ENCODE measurements at places on chromosomes 4 and X.

DNA sequence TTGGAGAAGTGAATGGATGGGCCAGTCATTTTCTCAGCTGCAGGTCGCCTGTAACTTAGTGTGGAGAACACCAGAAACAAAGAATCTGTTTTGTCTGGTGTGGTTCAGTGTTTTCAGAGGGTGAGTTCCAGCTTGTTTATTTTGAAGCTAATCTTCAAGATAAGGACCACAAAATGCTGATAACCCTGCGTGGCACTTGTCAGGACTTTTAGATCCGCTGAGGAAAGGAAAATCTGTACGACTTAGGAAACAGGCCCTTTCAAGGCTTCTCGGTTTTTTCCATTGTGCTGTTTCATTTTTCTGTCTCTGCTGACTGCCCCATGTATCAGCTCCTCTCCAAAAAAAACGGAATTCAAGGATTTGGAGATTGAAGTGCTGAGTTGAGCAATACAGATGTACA lies 8.7 kb upstream of the ANAPC4 start:
- DNase-seq = no peak

- DNase-seq = no peak
Measured at GRCh38 chr4:173498023-173498422, 32.0 kb downstream of the HAND2 start.

- DNase-seq = no peak
Measured at GRCh38 chr4:81499840-81500239, 28.1 kb upstream of the RASGEF1B start.

- DNase-seq = no peak
Measured at GRCh38 chr4:29320947-29321620, 1399.1 kb upstream of the PCDH7 start.

- peak; percentile 62 for DNase-seq
Measured at GRCh38 chrX:71098302-71098701, 2.7 kb downstream of the FOXO4 start.

GRCh38 chr4:76753814-76754213 lies 144.1 kb downstream of the SOWAHB start:
- no peak for DNase-seq

GRCh38 chr4:52748432-52748831 lies 2.8 kb downstream of the ERVMER34-1 start:
- DNase-seq = no peak

- no peak for DNase-seq
Measured at GRCh38 chrX:94831364-94831763, 1157.4 kb downstream of the FAM133A start.

DNA sequence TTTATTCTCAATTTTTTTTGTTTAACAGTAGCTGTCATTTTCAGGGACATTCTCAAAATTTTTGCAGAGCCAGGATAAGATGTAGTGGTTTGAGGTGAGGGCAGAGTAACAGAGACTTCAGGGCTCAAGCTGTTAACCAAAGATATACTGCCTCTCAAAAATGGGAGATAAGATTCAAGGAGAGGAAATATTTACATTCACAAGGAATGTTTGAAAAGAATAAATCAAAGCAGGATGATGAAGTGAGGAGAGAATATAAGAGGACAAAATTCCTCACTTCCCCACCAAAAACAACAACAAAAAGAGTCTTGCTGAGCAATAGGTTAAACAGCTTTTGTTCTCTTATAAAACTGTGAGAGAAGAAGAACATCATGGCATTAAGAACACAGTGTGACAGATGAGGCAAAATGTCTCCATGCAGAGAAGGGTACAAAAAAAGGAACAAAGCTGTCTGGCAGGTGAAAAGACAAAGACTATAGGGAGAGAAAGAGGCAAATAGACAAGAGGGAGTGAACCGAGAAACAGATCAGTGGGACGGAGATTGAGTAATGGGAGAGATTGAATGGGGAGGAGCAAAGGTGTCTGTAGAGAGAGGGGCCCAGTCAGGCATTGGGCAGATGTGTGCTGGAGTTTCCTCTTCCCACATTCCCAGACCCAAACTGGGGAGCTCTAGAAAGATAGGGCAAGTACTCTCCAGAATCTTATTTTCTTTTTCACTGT lies 106.1 kb upstream of the TMEM150C start:
- no peak for DNase-seq

GRCh38 chr4:134345244-134345643 lies 143.7 kb upstream of the PABPC4L start:
- no peak for DNase-seq

DNA sequence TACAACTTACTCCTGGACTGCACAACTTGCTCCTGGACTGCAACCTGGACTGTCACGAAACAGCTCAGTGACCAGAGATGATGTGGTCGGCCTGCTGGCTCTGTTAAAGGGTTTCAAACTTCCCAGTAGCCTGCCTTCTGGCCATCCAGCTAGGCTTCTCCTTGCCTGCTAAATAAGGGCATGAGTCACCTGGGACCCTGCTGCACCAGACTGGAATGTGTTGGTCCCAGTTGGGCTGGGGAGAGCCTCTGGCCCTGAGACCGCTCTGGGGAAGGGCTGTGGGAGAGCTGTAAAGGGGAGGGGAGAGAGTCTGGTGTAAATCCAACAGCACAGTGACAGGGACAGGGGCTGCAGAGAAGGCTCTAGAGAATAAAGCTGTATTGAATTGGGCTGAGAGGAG lies 165.8 kb downstream of the VSIG4 start:
- DNase-seq = no peak

Data from amygdala (tissue), 56 donors.